NCI-H82 (cell line): ENCODE measurements at places on chromosomes 6 and 20.

DNA sequence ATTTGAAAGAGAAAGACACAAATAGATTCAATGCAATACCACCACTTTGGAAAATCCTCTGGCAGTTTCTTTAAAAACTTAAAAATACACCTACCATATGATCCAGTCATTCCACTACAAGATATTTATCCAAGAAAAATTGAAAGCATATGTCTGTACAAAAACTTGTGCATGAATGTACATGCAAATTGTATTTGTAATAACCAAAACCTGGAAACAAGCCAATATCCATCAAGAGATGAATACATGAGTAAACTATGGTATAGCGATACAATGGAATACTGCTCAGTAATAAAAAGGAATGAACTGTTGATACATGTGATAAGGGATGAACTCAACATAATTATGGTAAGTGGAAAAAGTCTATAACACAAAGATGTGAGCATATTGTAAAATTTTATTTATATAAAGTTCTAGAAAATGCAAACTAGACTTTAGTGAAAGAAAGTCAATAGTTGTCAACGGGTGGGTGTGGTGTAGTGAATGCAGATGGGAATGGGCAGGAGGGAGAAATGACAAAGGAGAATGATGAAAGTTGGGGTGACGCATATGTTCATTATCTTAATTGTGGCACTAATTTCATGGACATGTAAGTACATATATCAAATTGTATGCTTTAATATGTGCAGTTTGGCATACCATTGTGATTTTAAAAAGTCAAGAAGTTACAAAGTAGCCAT, 347.5 kb downstream of the SAMD5 start:
- no peak for DNase-seq

GRCh38 chr6:44829836-44830235, 442.3 kb downstream of the CDC5L start:
- DNase-seq = no peak

- no peak for DNase-seq
These were observed 174.7 kb downstream of the BMP7 start for GRCh38 chr20:57091748-57092111.

DNA sequence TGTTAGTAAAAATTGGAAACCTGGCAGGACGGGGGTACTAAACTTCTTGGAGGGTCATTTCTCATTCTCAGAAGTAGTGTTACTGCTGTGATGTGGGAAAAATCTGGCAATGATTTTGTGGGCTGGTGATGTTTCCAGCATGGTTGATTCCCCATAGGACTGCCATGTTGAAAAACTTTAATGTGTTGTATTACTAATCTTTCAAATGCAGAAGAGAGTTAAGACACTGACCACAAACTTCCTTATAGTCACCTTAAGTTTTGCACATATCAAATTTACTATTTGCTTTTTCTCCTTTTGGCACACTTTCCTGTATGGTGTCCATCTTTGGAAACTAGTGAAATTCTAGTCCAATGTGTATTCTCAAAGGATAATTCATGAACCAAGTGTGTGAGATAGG, 236.2 kb upstream of the TAB2 start:
- DNase-seq = no peak
